ENCODE measurements at places on chromosomes 13 and 19.

- no peak for DNase-seq
Measured at GRCh38 chr19:7242601-7243258, 51.5 kb downstream of the INSR start.

- DNase-seq: no peak
Measured at GRCh38 chr13:78121459-78122348, 203.1 kb upstream of the EDNRB start.

DNA sequence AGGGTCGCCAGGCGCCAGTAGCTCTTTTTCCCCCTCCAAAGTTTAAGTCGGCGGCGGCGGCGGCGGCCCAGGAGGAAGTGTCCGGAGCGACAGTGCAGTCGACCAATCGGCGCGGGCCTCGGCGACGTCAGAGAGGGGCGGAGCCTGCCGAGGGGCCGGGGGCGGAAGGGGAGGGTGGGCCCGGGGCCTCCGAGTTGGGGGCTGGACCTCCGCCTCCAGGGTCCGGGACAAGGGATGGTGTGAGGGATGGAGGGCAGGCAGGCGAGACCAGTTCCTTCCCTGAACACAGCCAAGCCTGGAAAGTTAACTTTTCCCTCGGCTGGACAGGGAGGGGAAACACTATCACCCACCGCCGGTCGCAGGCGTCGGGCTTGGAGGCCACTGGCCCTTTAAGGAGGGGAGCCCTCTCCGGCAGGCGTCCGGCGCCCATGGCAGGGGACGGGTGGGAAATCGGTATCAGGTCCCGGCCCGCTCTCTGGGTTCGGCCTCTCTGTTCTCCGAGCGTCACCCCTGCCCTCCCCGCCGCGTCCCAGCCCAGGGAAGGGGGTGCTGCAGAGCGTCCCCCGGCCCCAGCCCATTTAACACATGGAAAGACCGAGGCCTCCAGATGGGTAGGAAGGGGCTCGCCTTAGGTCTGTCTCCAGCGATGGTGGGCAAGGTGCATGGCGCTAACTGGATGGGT lies at the start of gene PRKD2:
TSS of gene PRKD2 (minus strand) at position 81 of the 682 bp plus-strand sequence. CDS start 744 bp downstream, outside the sequence.
- DNase-seq: no peak

GRCh38 chr13:40694426-40694825 lies 28.0 kb upstream of the FOXO1 start:
- DNase-seq: no peak

DNA sequence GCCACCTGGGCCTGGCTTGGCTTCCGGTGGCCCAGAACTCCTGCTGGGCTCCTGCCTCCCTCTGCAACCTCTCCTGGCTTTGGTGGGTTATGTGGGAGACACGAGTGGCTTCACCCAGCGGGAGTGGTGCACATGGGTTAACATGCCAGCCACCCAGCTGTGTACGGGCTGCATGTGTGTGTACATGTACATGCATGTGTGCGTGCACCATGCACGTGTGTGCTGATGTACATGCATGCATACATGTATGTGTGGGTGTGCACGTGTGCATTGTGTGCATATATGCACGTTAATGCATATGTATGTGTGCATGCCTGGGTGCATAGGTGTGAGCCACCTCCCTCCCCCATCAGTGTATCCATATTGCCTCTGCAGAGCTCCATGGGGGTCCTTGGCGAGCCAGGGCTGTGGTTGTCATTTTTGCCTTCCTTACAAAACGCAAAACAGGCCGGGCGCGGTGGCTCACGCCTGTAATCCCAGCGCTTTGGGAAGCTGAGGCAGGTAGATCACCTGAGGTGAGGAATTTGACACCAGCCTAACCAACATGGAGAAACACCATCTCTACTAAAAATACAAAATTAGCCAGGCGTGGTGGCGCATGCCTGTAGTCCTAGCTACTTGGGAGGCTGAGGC lies 12.5 kb downstream of the GNA11 start:
- no peak for DNase-seq

DNA sequence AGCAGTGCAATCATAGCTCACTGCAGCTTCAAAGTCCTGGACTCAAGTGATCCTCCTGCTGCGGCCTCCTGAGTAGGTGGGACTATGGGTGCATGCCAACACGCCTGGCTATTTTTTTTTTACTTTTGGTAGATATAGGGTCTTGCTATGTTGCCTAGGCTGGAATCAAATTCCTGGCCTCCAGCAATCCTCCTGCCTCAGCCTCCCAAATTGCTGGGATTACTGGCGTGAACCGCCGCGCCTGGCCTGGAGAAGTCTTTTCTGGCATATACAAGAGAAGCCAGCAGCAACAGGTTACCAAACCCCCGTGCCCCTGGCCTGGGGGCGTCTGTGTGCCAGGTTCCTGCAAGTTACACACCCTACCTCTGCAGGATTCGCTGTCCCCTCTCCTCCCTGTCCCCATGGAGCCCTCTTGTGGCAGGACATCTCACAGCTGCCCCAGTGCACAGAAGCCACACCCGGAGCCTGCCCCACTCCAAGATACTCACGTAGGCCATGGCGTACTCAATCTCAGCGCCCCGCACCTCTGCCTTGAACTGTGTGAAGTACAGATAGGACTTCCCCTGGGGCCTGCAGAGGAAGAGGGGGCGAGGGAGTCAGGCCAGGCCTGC lies 9.9 kb downstream of the MYDGF start:
- no peak for DNase-seq

Measured in NCI-H2081 treated with DMSO at 0.1 percent for 48 hours (cell line).